Stimulated activated CD8-positive, alpha-beta memory T cell treated with anti-CD3 and anti-CD28 coated beads, Interleukin-15, amount 100 ng/mL, for 4 hours (primary cell): ENCODE measurements at places on chromosomes 16 and 17.

GRCh38 chr16:83098536-83098935 lies 471.8 kb downstream of the CDH13 start:
- no peak for DNase-seq

- no peak for DNase-seq
Observed at GRCh38 chr16:23964136-23964535, 128.4 kb downstream of the PRKCB start.

DNA sequence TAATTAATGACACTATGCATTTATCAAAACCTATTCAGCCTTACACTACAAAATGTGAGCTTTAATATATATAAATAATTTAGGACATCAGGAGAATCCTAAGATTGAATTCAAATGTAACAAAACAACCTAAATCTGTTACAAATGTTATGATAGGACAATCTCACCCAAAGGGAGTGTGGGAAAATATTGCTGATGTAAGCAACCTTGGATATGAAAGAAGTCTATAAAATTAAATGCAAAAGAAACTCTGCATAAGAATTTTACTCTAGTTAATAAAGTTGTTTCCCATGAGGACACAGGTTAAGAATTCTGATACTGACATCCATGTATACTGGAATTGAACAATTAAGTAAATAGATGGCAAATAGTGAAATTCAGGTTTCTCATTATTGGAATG lies 424.5 kb upstream of the MON1B start:
- DNase-seq, result no peak

DNA sequence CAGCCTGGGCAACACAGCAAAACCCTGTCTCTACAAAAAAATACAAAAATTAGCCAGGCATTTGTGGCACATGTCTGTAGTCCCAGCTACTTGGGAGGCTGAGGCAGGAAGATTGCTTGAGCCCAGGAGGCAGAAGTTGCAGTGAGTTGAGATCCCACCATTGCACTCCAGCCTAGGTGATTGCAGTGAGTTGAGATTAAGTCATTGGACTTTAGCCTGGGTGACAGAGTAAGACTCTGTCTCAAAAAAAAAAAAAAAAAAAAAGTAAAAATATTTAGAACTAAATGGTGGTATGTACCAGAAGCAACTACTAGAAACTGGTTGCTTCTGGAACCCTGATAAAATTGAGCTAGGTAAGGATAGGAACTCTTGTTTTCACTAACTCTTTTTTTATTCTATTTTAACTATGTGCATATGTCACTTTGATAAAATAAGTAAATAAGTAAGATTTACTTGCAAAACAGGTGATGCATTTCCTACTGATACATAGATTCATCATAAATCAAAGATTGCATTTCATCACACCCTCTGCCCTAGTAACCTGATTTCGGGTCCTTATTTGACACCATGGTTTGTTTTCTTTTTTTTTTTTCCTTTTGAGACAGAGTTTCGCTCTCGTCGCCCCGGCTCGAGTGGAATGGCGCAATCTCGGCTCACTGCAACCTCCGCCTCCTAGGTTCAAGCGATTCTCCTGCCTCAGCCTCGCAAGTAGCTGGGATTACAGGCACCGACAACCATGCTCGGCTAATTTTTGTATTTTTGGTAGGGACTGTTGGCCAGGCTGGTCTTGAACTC lies 66.0 kb downstream of the USP32 start:
- no peak for DNase-seq

- no peak for DNase-seq
Observed at GRCh38 chr16:67177743-67178699, 5.7 kb downstream of the MATCAP1 start.

- DNase-seq, result no peak
Observed at GRCh38 chr17:72164158-72164739, 43.4 kb downstream of the SOX9 start.

DNA sequence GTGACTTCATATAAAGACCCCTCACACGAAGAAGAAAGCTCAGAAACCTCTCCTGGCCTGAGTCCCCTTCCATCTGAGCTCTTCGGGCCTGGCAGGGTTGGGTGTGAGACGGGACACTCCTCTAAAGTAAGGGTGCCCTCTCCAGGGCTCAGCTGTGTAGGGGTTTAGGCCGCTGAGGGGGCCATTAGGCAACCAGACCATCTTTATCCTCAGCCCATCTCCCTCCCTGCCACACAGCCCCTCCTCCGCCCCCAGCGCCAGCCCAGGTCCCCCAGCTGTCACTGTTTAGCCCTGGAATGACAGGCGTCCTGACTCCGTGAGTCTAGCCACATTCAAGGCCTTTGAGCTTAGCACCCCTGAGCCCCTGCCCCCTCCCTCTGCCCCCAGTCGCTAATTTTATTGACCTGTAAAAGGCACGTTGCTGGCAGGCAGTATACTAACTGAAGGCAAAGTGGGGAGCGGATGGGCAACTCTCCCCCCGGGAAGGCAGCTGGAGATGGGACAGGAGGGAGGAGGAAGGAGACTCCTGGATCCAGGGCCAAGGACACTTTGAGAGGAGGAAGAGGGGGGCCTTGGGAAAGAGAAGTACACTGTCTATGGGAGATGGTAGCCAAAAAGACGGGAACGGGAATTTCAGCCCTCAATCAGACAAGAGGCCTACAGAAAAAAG lies 592 bp upstream of the ZNF385C start:
- no peak for DNase-seq

DNA sequence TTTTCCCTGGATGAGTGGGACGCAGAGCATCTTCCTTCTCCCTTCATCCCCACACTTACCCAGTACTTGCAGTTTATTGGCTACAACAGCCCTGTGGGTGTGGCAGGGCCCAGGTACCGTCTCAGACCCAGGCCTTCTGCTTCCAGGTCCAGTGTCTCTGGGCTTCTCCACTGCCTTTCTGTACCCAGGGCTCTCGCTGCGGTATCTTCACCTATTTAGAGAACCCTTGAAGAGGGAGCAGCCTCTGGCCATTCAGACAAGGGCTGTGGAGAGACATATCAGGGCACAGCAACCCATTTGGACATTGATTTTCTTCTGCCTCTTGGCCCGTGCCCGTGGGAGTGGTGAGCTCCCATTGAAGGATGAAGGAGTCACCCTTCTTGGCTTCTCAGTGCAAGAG lies 17.3 kb downstream of the TBX4 start:
- DNase-seq, result no peak

DNA sequence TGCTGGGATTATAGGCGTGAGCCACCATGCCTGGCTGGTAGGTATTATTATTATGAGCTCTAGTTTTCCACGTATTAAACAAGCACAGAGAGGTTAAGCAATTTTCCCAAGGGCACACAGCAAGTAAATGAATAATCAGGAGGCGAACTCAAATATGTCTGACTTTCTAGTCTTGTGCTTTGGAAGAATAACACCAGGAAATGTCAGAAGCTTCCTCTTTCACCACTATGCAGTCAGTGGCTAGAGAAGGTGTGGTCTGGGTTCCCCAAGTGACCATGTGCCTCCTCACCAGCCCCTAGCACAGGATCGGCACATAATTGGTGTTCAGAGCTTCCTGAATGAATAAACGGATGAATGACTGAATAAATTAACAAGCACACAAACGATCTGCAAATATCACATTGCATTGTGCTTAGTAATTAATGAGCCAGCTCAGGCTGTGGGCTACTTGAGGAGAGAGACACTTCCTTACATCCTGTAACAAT lies 21.6 kb upstream of the SCNN1B start:
- no peak for DNase-seq

DNA sequence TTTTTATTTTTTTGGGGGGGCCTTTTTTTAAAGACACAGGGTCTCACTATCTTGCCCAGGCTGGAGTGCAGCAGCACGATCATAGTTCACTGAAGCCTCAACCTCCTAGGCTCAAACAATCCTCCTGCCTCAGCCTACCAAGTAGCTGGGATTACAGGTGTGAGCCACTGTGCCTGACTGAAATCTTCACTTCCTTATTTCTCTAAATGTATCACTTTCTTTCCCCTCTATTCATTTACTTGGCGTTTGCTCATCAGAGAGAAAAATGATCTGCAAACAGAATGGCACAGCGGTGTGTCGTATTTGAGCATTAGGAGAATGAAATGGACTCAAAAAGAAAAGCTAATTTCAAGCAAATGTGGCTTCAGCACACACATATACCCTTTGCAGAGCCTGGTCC lies 44.3 kb upstream of the CDH5 start:
- no peak for DNase-seq

- no peak for DNase-seq
Observed at GRCh38 chr16:4081047-4081446, 35.2 kb downstream of the ADCY9 start.

GRCh38 chr17:63151941-63152523 lies 186.0 kb downstream of the TANC2 start:
- DNase-seq, result no peak

DNA sequence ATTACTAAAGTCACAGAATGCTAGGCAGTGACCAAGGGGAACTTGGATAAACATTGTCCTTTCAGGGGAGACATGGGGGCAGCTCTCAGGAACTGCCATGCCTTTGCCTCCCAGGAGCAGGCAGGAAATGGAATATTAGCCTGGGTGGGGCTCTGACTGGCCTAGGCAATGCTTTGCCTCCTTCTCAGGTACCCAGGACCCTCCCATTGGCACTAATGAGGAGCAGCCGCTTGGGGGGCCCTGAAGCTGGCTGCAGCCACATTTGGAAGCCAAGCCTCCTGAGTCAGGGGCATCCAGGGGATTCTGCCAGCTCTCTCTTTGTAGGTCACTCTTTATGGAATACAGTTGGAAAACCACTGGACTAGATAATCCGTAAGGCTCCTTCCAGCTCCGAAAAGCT lies 5.5 kb downstream of the CPSF4L start:
- DNase-seq, result no peak

DNA sequence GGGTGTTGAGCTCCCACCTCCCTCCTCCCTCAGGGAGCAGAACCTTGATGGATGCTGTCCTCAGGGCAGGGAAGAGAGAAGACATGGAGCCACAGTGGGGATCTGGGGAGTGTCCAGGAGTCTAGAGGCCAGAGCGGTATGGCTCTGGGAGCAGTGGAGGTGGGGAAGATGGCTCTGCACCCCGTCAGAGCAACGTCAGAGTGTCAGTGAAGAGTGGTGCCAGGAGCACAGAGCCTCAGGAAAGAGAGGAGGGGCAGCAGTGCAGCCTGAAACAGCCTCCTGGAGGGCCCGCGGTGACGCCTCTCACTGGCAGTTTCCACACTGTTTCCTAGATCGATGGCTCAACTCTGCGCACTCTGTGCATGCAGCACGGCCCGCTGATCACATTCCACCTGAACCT lies 23.2 kb upstream of the SLC5A11 start:
- DNase-seq, result no peak

DNA sequence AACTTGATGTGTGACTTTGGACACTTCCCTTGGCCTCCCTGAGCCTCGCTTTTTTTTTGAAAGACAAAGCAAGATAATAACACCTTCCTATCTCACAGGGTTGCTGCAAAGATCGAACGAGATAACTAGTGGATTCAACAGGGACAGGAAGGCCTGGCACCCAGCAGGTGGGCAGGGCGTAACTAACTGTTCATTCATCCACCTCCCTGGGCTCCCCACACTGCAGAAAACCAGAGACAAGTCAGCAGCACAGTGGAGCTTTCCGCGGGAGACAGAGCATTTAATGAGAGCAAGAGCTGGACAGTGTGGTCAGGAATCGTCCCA lies 28.7 kb downstream of the SLC13A5 start:
- DNase-seq, result no peak

DNA sequence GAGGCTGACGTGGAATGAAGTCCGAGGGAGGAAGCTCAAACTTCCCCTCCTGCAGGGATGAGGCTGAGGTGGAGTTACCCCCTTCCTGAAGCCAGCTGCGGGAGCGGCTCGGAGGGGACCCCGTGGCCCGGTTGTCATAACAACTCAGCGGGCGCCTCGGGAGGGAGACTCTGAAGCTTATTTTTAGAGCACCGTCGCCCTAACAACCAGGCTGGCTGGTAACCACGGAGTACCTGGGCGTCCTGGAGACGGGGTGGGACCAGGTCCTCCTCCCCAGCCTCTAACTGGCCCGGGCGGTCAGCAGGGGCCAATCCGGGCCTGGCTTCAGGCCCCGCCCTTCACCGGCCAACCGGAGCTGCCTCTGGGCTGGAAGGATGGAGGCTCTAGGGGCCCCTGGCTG lies 27.7 kb downstream of the NECAB2 start:
- no peak for DNase-seq

GRCh38 chr17:74679374-74679773 lies 33.3 kb downstream of the CD300LF start:
- DNase-seq, result no peak

- DNase-seq, result no peak
Observed at GRCh38 chr17:46847204-46848191, 3.9 kb upstream of the WNT9B start.

GRCh38 chr17:76578376-76578775 lies 7.3 kb downstream of the ST6GALNAC2 start:
- no peak for DNase-seq

DNA sequence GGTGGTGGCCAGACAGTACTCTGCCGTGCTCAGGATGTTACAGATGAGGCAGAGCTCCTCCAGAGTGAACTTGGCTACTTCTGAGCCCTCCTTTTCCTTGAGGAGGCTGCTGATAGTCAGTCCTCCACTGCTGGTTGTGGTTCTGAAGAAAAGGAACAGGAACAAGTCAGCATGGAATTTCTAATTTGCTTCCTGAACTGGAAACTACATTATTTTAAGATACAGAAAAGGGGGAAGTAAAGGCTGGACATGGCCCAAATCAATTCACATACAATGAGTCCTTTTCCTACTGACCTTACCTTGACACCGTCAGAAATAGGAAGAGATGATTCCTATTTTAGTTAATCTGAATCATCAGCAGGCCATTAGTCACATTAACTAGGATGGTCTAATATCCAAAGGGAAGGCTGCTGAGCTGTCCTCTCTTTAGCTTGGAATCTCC lies 154.2 kb downstream of the VPS53 start:
- no peak for DNase-seq

DNA sequence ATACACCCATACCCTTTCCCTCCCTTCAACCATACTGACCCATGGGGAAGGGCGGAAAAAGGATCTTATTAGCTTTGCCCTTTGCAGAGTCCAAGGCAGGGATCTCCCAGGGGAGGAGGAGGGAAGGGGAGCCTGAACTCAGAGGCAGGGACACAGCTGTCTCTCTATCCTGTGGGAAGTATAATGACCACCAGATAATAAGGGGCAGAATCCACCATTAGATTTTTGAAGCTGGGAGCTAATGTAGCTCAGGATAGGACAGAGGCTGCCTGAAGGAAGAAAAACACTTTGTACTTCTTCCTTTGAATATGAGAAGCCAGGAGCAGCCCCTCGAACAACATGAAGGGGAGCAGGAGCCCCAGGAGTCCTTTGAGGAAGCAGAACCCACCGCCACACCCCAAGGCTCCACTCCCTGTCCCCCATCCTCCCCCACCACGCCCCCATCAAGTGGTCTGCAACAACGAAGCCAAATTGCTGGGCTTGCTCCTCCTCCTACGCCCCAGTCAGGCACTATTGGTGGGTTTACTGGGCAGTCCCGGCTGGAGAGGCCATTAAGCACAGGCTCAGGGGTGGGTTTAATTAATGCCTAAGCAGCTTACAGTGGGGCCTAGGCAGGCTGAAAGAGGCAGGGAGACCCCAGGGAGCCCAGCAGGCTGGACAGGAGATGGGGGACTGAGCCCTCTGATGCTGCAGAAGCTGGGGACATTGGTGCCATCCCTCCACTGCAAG lies 5.3 kb downstream of the MPP2 start:
- DNase-seq, result no peak

GRCh38 chr17:33709881-33710280 lies 416.8 kb upstream of the ASIC2 start:
- no peak for DNase-seq

GRCh38 chr16:30353438-30354129 lies 1.5 kb downstream of the CD2BP2 start:
- DNase-seq, result no peak
